ENCODE measurements at places on chromosomes 13 and 19. TPM values are rescaled to one million over a fixed set of nuclear protein-coding genes. Genes with fewer than 3 reads are reported as not detected.

DNA sequence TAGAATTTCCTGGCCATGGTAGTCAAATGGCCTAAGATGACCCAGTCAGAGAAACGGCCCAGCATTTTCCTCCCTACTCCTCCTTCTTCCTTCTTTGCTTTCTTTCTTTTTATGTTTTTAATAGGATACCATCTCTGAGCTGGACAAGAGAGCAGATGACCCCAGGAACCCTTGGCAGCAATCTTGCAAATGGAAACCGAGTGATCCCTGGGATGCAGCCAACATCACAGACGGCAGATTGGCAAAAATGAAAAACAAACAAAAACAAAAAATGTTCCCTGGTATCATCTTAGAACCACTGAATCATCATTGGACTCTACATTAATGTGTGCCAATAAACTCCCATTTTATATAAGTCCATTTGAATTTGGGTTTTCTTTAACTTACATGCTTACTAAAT, 424.4 kb downstream of the FGF14 start:
- no peak for DNase-seq

- DNase-seq, result no peak
These were observed 26.5 kb downstream of the SMIM24 start for GRCh38 chr19:3453840-3454239.

FFAR2 gene
- 0.97 TPM for total RNA-seq

DNA sequence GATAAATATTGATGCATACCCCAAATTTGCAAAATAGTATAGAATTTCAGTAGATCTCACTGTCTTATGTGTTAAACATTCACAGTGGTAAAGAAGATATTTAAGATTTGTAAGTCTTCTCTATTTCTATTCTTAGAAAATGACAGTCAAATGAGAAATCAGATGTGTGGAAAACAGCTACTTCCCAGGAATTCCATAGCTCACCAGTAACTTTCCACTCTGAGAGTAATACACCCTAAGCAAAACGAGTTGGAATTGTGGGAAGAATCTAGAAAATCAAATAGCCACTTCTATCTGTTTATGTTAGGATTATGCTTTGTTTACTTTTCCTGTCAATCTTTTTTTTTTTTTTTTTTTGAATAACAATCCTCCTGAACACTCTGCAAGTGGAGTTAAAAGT, 69.1 kb downstream of the FLT1 start:
- DNase-seq, result no peak

DNA sequence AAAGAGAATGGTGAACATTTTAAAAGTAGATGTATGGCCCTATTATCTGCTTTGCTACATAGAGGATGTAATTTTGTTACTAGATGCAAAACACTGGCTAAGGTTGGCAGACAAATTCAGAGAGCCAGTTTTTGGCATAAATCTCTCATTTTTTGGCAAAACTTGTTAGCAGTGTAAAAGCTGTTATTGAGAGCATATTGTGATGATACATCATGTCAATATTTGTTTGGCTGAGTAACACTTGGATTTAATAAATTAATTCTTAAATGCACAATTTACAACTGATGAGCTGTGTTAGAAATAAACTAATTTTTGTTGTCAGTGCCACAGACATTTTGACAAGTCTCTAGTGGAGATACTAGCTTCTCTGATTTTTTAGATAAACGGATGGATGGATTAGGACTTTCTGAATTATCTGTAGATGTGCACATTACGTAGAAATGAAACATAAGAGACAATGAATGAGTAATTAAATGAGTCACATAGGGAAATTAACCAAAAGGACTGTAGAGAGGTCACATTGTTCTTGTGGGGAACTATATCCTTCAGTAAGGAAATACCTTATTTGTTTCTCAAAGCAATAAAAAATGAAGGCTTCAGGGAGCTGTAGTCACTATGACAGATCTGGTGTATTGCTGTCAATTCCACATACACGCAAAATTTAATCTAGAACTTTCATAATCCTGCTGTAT, 17.4 kb downstream of the UFM1 start:
- DNase-seq, result no peak

GRCh38 chr19:7868671-7869452, 5.3 kb downstream of the PRR36 start:
- DNase-seq, result no peak

- DNase-seq, result no peak
These were observed 273.8 kb downstream of the SLITRK6 start for GRCh38 chr13:85525411-85525810.

DNA sequence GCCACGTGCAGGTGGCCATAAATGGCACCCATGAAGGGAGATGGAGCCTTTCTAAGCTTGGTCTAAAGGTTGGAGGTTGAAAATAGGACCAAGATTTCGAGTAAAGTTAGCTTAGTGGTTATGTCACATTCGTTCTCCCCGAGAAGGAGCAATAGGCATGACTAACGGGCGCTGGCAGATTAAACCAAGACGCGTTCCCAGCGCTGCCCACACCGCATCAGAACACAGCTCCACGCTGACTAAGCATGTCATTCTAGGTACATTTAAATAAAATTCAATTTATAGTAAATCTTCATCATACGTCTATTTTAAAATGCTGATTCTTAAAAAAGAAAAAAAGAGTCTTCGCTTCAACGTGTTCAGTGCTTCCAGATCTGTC, 95.0 kb upstream of the IRS2 start:
- no peak for DNase-seq

KLK12 gene
- total RNA-seq, result not detected

CGB7 gene
- not detected for total RNA-seq

- no peak for DNase-seq
These were observed 18.1 kb upstream of the NDUFS7 start for GRCh38 chr19:1365319-1366269.

BEST2 gene
- total RNA-seq, result not detected

GRCh38 chr19:31286491-31286890, 62.7 kb downstream of the TSHZ3 start:
- DNase-seq, result peak; percentile 49

- DNase-seq, result no peak
These were observed 14.4 kb downstream of the CABP5 start for GRCh38 chr19:48029431-48029830.

Measured in cardiac septum (tissue), 1 donor.